Cerebellar cortex (tissue), 1 donor: ENCODE measurements at places on chromosomes 6 and 20.

DNA sequence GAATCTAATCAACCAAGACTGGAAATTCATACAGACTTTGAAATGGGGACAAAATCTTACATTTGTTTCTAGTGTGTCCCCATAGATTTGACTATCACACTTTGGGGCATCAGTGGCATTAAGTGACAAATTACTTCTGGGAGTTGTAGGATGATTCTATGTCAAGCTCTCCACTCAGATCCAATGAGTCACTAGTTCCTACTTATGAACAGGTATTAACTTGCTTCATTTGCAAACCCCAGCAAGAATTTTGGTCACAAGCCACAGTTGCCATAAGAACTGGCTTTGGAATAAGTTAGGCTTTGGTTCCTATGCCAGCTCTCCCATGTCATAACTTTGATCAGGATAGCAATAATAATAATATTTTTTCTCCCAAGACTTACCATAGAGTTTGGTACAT lies 77.6 kb upstream of the PTPRK start:
- no peak for DNase-seq

- DNase-seq: no peak
These were observed 259.6 kb upstream of the PLCB4 start for GRCh38 chr20:8809107-8809953.

- DNase-seq: peak; percentile 57
These were observed 3.5 kb upstream of the HIVEP1 start for GRCh38 chr6:12008366-12009179.

DNA sequence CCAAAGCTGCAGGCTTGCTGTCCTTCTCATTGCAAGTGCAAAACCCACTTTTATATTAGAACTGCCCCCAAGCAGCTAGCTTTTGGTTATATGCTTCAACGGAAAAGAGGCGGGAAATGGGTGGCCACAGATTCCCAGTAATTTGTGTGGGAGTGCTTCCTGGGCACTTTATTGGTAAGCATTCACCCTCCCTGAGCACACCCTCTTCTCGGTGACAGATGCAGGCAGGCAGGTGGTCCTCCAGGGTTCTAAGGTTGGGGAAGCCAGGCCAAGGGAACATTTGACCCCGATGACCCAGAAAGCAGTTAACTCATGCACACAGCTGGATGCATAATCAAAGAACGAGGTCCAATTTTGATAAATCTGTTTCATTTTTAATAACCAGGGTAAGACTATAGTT lies 29.1 kb downstream of the PRDM1 start:
- DNase-seq: no peak

DNA sequence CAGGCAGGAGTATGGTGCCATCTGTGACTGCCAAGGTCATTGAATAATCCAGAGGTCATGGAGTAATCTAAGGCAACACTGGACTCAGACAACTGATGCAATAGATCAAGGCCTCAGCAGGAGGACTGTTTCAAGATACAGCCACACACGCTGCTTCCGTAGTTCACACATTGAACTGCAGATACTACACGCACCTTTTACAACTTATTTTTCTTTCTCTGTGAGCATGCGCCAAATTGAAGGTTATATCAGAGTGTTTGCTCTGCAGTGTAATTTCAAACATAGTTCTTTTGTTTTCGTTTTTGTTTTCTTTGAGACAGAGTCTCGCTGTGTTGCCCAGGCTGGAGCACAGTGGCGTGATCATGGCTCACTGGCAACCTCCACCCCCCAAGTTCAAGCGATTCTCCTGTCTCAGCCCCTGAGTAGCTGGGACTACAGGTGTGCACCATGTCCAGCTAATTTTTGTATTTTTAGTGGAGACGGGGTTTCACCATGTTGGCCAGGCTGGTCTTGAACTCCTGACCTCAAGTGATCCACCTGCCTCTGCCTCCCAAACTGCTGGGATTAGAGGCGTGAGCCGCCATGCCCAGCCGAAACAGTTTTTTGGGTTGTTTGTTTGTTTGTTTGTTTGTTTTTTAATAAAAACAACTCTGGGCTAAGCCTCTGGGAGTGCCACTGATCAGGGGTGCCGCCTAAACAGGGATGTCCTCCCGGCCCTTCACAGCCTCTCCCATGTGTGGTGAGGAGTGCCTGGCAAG lies 96.6 kb upstream of the NAA20 start:
- no peak for DNase-seq

DNA sequence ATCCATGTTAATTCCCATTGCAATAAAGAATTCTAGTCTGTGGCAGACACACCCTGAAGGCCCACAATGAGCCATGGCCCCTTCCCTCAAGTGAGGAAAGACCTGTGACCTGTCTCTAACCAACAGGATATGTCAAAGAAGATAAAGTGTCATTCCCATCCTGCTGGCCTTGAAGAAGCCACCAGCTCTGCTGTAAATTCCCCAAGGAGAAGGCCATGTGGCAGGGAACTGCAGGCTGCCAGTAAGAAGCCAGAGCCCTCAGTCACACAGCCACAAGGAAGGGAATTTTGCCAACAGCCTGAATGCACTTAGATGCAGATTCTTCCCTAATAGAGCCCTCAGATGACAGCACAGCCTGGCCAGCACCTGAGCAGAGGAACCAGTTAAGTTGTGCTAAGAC lies 24.8 kb downstream of the VIP start:
- peak; percentile 34 for DNase-seq

- no peak for DNase-seq
These were observed 229.8 kb downstream of the SOX4 start for GRCh38 chr6:21823371-21823770.

GRCh38 chr20:13736436-13737191 lies 48.1 kb downstream of the ESF1 start:
- DNase-seq: no peak

DNA sequence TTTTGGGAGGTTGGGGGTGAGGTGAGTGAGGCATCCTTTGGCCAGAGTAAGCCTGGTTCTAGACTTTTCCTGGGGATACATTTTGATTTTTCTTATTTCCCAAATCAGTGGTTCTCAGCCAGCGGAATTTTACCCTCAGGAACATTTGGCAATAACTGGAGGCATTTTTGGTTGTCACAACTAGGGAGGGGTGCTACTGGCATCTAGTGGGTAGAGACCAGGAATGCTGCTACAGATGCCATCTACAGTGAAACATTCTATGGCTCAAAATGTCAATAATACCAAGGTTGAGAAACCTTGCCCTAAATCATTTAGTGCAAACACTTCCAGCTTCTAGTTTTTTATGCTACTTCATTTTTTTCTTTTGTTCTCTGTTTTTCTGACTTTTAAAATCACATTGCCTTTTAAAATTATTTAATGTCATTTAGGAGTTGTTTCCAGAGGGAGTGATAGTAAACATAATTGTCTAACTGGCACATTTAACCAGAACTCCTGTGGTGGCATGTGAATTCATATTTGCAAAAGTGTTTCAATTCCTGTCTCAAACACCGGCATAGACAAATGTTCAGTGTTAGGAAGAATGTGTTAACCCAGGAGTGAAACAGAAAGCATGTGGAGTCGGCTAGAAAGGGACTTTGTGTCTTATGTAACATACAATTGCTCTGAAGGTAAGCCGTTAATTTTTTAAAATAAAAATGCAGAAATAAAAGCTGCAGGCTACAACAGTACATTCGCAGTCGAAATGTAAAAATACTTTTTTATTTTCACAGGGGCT lies 59.0 kb downstream of the QRSL1 start:
- DNase-seq: no peak

GRCh38 chr6:35343835-35344550 lies 1.6 kb downstream of the PPARD start:
- DNase-seq: no peak

DNA sequence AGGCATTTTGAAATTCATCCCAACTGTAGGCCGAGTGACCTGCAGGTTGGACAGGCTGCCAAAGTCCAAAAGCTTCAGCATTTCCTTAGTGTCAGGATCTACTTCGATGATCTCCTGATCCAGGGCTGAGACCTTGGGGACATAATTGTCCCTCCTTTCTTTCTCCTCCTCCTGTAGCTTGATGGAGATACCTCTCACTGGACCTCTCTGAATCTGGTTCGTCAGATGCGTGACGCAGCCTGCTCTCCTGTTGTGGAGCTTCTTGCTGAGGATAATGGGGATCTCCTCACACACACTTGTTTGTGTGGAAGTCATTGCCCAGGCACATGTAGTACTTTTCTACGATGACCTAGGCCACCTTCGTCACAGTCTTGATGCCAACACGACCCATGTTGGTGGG lies 1.5 kb upstream of the MAS1L start:
- no peak for DNase-seq

DNA sequence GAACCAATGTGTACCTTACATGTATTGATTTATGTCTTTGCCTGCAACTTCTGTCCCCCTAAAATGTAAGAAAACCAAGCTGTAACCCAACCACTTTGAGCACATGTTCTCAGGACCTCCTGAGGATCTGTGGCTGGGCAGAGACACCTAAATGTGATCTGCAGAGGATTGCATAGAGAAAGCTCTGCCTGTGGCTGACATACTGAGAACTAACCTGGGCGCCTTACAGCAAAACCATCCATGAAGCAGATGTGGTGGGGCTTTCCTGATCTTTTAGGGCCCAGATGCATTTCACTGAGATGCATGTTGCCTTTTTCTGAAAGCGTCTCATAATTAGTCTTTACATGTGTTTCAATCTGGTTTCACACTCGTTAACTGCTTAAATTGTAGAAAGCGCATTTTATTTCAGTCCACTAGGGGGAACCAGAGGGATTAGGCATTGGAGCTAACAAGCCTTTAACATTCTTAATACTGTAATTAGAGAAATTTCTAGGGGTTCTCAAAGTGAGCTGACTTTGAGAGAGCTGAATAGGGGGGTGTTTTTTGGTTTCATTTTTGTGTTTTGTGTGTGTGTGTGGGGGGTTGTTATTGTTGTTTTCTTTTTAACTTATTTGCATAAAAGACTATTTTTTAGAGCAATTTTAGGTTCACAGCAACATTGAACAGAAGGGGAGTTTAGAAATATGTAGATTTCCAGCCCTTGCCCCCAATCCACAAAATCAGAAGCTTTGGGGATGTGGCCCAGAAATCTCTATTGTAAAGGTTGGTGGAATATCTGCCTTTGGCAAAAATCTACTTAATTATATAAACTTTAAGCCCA lies 50.9 kb upstream of the FAM184A start:
- DNase-seq: peak; percentile 71

DNA sequence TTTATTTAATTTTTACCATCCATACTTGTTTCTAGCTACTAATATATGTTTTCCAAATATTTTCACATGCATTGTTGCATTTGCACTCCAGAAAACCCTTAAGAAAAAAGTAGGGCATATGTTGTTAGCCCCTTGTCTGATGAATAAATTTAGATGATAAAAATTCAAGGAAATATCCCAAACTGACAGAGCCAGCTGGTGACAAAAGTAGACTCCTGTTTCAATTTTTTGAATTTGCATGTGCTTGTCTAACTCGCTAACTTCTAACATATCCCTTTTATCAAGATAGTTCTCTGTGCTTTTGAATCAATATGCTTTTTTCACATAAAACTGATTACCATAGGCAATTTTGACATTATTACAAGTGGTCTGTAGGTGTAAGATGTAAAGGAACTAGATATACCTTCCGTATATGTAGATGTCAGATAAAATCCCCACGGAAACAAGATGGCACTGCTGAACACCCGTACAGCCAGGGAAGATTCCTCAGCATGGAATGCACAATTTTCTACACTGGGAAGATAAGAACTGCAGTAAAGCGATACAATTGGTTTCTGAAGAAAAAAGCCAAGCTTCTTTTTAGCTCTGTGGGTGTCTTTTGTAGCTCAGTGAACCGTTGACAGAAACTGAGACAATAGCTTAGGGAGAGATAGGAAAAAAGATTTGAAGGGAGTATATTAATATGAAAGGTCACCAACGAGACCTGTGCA lies 437.6 kb upstream of the RNF217 start:
- no peak for DNase-seq

DNA sequence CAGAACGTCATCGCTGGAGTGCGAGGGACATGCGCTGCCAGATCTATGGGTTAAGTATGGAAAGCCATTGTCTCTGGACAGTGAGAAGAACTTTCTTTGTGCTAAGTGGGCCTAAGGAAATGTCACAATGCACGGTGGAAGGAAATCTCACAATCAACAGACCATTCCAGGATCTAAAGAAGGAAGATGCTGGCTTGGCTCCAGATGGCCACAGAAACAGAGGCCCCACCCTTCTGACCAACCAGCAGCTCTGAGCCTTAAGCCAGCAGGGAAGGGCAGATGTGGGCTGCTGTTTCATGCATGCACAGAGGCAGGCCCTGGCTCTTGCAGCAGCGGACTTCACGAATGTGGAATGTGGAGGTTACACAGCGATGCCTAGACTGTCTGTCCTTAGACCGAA lies 156.3 kb downstream of the SOBP start:
- no peak for DNase-seq

GRCh38 chr6:110040716-110041115 lies 62.6 kb downstream of the GPR6 start:
- DNase-seq: no peak

GRCh38 chr6:21893793-21894192 lies 300.2 kb downstream of the SOX4 start:
- DNase-seq: no peak

DNA sequence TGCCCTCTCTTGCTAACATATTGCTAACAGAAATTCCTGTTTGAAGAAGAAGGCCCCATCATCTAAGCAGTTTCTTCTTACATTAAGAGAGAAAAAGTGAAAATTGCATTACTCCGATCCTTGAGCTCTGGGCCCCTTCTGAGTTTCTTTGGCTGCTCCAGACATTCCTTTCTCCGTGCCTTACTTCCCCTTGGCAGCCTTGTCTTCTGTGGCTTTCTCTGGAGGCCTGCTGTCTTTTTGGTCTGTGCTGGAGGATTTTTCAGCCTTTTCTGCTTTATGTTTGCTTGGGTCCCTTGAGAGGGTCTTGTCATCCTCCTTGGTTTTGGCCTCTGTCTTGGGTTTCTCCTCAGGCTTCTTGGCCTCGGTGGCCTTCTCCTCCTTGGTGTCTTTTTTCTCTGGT lies 378.8 kb upstream of the CHD6 start:
- DNase-seq: no peak

GRCh38 chr20:35117196-35117595 lies 24.6 kb upstream of the TRPC4AP start:
- no peak for DNase-seq

DNA sequence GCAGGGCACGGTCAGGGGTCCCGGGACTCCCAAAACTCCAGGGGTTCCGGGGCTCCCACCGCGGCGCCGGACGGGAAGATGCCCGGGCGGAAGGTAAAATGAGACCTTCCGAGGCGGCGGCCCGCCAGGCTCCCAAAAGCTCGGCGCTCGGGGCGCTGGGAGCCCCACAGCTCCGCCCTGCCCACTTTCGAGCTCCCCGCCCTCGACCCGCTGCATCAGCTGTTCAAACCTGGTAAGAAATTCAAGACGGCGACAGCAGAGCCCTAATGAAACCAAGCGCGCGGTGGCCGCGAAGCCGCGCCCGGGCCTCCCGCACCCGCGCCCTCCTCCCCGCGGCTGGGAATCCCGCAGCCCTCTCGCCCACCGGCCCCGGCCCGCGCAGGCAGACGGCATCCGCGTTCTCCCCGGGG lies 369 bp downstream of the SLC4A11 start:
- no peak for DNase-seq

DNA sequence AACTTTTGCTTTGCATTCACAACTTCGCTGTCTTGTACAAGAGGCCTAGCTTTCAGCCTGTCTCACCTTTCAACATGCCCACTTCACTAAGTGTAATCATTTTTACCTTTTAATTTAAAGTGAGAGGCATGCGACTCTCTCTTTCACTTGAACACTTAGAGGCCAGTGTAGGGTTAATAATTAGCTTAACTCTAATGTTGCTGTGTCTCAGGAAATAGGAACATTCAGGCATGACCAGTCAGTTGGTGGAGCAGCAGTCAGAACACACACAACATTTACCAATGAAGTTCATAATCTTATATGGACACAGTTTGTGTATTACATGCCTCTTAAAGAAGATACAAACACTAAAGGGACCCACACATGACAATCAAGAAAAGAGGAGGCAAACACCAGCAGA lies 47.6 kb downstream of the HTR1B start:
- DNase-seq: no peak

GRCh38 chr6:170128346-170128745 lies 162.5 kb downstream of the DLL1 start:
- no peak for DNase-seq
